ENCODE measurements at places on chromosomes 3 and 15.

GRCh38 chr15:69038508-69038907, 24.0 kb downstream of the NOX5 start:
- no peak for DNase-seq

- DNase-seq, result peak; percentile 29
These were observed 1.9 kb upstream of the ALS2CL start for GRCh38 chr3:46695177-46695961.

- no peak for DNase-seq
These were observed 324.8 kb upstream of the TBL1XR1 start for GRCh38 chr3:177522051-177522450.

DNA sequence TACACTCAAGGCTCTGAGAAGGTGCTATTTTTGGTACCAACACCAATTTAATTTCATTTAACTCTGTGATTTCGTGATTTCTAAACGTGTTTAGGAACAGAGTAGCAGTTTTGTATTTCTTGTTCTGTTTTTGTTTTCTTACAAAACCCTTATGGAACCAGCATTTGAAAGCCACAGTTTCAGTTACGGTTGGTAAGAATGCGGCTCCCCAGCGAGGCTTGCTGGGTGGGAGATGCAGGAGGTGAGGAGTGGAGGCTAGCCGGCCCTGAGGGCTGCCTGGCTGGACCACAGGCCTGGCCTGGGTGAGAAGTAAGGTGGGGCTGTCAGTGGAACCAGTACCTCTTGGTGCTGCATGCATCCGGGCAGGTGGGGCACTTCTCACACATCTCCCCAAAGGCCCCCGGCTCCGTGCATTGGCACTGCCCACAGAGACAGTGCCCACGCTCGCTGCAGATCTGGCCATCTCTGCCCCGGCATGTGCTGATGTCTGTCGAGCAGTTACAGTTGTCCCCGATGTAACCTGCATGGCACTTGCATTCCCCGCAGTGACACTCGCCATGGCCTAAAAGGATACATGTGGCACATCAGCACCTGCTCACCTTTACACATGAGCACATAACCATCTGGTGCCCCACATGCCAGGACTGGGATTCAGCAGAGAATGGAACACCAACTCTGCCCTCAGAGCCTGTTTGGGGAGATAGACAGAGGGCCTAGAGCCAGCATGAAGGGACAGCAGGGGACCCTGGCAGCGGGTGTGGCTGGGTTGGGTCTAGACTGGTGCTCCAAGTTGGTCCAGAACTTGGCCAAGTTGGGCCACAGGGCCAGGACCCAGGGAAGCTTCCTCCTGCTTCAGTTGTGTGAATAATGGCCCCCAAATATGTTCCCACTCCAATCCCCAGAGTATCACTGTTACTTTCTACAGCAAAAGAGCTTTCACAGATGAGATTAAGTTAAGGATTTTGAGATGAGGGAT, 43.4 kb downstream of the UMPS start:
- no peak for DNase-seq

GRCh38 chr3:49387721-49388120, 24.1 kb downstream of the RHOA start:
- no peak for DNase-seq

GRCh38 chr15:60821462-60822061, 342.6 kb upstream of the ICE2 start:
- DNase-seq, result no peak

DNA sequence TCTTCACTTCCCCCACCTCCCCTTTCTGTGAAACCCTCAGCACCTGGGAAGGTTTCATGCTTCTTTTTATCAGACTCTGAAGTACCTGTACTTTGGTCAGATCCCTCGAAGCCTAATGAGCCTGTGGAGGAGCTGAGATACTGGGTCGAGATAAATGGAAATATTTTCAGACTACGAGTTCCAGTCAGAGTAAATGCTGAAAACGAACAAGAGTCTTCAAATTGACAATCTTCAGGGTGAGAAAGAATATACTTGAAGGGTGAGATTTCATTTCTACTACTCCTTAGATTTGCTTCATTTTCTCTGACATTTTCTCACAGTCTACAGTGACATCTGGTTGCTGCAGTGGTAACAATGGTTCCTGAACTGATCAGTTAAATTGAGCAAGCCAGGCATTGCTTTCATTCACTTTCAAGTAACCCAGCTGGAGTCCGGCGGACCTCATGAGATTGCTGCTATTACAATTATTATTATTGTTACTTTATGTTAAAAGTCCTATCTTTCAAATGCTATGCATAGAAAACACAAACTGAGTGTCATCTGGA, 337.2 kb downstream of the VGLL3 start:
- no peak for DNase-seq

- DNase-seq, result no peak
These were observed 30.3 kb upstream of the SPESP1 start for GRCh38 chr15:68900027-68900426.

- no peak for DNase-seq
These were observed 482.2 kb upstream of the PDZRN3 start for GRCh38 chr3:74106925-74107324.

GRCh38 chr3:46585799-46586693, 19.9 kb upstream of the LRRC2 start:
- DNase-seq, result no peak

DNA sequence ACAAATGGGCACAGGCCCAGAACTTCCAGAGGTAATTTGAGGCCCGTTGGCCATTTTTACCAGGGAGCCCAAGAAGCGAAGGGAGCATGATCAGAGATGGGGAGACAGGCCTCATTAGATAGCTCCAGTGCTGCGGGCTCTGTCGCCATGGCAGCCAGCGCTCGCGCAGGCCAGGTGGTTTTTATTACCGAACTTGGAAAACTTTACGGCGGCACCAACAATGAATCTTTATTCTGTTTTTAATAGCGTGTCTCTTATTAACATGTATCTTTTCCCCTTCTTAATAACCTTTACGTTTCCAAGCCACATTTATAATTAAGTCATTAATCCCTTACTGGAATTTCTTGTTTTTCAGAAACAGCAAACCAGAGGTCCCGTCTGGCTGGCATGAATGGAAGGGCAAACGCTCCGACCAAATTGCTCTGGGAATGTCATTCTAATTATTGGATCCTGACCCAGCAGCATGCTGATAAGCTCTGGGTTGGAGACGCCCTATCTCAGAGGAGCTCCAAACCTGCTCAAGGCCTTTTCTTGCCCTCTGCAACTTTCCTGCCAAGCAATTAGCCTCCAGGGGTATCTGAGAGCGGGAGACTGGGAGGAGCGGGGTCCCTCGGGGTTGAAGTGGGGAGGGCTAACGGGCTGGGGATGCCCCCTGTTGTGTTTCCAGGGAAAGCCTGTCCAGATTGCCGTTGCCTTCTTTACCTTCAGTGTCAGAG, 256.4 kb downstream of the TLE3 start:
- no peak for DNase-seq

DNA sequence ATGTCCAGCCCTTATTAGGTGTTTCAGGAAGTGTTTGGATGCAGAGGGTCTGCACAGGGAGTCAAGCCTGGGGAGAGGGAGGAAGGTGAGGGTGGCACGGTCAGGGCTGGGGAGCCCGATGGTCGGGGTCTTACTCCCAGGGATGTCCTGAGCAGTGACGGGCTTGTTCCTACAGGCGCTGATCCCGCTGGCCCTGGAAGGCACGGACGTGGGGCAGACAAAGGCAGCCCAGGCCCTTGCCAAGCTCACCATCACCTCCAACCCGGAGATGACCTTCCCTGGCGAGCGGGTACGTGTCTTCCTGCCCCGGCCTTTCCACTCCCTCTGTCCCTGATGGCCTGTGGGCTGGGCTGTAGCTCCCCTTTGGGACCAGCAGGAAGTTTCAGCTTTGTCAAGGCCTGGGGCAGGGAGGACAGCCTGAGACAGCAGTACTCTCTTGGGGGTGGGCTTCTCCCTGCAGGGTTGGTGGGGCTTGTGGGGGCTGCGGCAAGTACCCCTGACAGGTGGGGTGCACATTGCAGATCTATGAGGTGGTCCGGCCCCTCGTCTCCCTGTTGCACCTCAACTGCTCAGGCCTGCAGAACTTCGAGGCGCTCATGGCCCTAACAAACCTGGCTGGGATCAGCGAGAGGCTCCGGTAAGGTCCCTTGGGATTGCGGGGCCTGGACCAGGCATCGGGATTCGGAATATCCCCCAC, 4.6 kb upstream of the RCCD1 start:
- DNase-seq, result no peak

DNA sequence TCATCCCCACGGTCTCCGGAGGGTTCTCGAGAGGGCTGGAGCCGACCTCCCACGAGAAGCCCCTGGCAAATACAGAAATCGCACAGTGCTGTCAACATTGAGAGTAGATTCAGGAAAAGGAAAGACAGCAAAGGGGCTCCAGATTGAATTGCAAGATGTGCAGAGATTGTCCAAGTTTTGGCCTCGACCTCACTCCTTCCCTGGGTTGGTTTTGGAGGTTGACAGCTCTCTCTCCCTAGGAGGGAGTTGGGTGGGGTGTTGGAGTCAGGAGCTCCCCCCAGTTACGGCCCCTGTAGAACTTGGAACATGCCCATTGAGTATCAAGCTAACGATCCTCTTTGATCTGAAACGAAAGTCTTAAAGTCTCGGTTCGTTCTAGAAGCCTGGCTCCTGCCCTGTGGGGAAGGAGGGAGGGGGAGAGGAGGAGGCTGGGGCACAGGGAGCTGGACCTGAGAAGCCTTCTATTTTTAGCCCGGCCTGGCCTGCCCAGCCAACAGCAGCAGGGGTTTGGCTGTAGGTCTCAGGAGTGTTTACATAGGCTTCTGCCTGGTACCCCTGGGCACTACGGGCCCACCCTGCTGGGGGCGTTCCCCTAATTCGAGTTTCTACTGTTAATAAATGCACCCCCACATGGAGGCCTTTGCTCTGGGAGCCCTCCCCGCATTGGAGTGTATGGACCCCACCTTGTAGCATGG, 672 bp upstream of the KY start:
- DNase-seq, result no peak

DNA sequence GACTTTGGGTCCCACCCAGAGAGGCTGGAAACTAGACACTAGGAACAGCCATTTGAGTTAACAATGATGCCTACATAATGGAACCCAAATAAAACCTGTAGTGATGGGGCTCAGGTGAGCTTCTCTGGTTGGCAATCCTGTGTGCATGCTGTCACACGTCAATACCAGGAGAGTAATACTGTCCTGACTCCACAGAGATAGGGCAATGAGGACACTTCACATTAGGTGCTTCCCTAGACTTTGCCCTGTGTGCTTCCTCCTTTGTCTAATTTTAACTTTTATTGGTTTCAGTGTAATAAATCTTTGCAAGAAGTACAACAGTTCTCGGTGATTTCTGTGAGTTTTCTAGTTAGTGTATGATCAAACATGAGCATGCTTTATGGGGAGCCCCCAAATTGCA, 281.8 kb upstream of the ARRDC4 start:
- DNase-seq, result no peak

DNA sequence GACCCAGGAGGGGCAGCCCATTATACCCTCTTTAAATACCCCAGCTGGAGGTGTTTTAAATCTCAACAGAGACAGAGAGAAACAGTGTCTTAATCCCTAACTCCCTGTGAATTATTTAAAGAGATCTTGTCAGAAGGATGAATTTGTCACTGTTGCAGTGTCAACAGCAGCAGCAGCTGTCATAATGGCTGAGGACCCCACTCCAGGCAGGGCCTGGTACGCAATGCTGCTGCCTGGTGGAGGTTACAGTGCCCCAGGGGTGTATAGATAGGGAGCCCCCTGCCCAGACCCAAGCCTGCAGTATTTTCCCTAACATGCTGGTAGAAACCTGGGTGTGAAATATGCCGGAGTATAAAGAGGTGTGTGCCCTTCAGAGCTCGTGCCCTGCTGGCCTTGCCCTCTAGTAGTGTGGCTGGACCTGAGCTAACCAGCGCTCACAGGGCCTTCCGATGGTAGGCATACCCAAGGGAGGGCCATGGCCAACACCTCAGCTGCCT, 143.0 kb downstream of the EPHB1 start:
- no peak for DNase-seq

GRCh38 chr15:70475407-70475781, 288.0 kb downstream of the UACA start:
- DNase-seq, result no peak

DNA sequence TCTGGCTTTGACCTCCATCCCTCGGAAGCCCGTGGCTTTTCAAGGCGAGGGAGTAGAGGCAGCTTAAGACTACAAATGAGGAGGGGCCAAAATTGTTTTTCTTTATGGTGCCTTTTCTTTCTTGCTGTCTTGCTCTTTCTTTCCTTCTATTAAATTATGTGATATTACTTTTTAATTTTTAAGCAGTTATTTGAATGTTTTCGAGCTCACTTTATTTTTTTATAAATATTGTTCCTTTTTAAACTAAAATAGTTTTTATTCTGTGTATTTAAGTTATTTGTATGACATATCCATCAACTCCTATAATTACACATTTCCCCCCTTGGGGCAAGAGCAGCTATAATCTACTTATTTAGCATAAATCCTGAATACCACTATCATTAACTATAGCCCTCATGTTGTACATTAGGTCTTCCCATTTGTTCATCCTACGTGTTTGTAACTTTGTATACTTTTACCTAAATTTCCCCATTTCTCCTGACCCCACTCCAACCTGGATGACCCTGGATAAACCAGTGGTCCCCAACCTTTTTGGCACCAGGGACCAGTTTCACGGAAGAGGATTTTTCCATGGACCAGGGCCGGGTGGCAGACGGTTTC, 622 bp upstream of the PLSCR1 start:
- DNase-seq, result no peak

- no peak for DNase-seq
These were observed 26.5 kb downstream of the KLF13 start for GRCh38 chr15:31352911-31353811.

GRCh38 chr3:16907243-16907642, 22.5 kb downstream of the PLCL2 start:
- no peak for DNase-seq

DNA sequence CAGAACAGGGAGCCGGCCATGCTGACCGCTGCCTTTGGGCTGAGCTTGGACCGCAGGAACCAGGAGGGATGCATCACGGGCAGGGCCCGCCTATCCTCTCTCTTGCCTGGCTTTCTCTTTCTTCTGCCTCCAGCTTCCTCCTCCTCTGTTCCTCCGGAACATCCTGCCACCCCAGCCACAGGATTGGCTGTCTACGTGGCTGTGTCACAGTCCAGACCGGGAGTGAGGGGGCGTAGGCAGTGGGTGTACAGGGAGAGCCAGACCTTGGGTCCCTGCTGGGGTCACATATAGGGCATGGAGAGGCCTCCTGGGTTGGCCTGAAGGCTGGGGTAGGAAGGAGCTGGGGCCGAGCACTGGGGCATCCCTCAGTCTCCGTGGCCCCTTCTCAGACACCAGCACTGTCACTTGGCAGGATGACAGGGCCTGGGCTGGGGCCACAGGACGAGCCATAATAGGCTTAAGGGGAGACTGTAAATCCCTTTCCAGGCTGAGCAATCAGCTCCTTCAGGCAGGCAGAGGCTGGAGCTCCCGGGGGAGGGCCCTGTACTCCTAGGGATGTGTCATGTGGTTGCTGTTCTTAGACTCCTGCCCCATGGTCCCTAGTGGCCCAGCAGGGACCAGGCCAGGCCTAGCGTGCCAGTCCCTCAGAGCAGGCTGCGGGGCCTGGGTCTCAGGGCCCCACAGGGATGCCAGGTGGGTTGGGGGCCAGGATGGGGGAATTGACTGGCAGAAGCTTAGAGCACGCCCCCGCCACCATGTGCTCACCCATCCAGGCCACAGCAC, 25.4 kb downstream of the LINGO1 start:
- DNase-seq, result no peak

DNA sequence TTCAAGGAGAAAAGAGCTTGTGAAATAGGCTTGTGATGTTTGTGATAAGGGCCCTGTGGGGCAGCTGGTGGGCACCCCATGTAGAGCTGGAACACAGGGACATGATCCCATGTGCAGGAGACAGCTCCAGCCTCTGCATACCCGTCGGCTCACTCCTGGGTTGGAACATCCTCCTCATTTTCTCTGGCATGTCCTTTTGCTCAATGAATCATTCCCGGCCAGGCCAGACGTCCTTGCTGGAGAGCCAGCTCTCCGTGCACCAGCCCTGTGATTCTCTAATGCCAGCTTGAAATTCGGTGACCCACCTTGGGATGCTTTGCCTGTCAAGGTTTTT, 77.3 kb downstream of the SMAD3 start:
- no peak for DNase-seq
